Endothelial cell of coronary artery (primary cell): ENCODE measurements at places on chromosomes 7 and 10. TPM values are rescaled to one million over a fixed set of nuclear protein-coding genes. Genes with fewer than 3 reads are reported as not detected.

NKX2-3 gene
- total RNA-seq, result not detected in 2 replicates

CALHM1 gene
- total RNA-seq, result not detected in 2 replicates

SPDYE9 gene
- total RNA-seq, result not detected in 2 replicates

RAPGEF5 gene
- total RNA-seq, result 131 and 142 TPM in 2 replicates

DDC gene
- total RNA-seq, result not detected in 2 replicates

CASD1 gene
- 14.2 and 14.4 TPM in 2 replicates for total RNA-seq

ZWINT gene
- 16.9 and 57.6 TPM in 2 replicates for total RNA-seq

AP3M1 gene
- 29.1 and 29.9 TPM in 2 replicates for total RNA-seq

CACNA2D1 gene
- total RNA-seq, result 20.2 and 49.0 TPM in 2 replicates

APBB1IP gene
- 0.19 TPM in 1 of 2 replicates, not detected in the other for total RNA-seq

FANK1 gene
- total RNA-seq, result 2.4 and 7.8 TPM in 2 replicates

IFIT1B gene
- total RNA-seq, result not detected in 2 replicates

KDM7A gene
- 4.8 and 7.5 TPM in 2 replicates for total RNA-seq

NUP42 gene
- total RNA-seq, result 27.1 and 41.1 TPM in 2 replicates

OR2A7 gene
- under 0.01 and 0.09 TPM in 2 replicates for total RNA-seq

TNKS2 gene
- total RNA-seq, result 44.9 and 48.2 TPM in 2 replicates

ATOH7 gene
- total RNA-seq, result not detected in 2 replicates

INMT gene
- total RNA-seq, result 0.28 TPM in 1 of 2 replicates, not detected in the other

GIMAP5 gene
- total RNA-seq, result 13.6 and 42.8 TPM in 2 replicates

GPC2 gene
- 3.9 and 5.6 TPM in 2 replicates for total RNA-seq

ABCA13 gene
- total RNA-seq, result 0.09 TPM in 1 of 2 replicates, not detected in the other

FBXL13 gene
- 1.2 and 29.6 TPM in 2 replicates for total RNA-seq

SEPHS1 gene
- total RNA-seq, result 28.2 and 37.0 TPM in 2 replicates

CLRN3 gene
- 0.09 TPM in 2 replicates for total RNA-seq

NEUROD6 gene
- not detected in 2 replicates for total RNA-seq

GOT1 gene
- total RNA-seq, result 20.8 and 21.0 TPM in 2 replicates

CDHR1 gene
- total RNA-seq, result not detected in 2 replicates

ABLIM1 gene
- 19.7 and 31.3 TPM in 2 replicates for total RNA-seq

MAGI2 gene
- total RNA-seq, result 1.8 and 3.4 TPM in 2 replicates

MEST gene
- total RNA-seq, result 8.3 and 52.8 TPM in 2 replicates

LIPN gene
- total RNA-seq, result not detected in 2 replicates

SPDYE5 gene
- total RNA-seq, result not detected in 2 replicates
